ENCODE measurements at places on chromosomes 12 and 14.

DNA sequence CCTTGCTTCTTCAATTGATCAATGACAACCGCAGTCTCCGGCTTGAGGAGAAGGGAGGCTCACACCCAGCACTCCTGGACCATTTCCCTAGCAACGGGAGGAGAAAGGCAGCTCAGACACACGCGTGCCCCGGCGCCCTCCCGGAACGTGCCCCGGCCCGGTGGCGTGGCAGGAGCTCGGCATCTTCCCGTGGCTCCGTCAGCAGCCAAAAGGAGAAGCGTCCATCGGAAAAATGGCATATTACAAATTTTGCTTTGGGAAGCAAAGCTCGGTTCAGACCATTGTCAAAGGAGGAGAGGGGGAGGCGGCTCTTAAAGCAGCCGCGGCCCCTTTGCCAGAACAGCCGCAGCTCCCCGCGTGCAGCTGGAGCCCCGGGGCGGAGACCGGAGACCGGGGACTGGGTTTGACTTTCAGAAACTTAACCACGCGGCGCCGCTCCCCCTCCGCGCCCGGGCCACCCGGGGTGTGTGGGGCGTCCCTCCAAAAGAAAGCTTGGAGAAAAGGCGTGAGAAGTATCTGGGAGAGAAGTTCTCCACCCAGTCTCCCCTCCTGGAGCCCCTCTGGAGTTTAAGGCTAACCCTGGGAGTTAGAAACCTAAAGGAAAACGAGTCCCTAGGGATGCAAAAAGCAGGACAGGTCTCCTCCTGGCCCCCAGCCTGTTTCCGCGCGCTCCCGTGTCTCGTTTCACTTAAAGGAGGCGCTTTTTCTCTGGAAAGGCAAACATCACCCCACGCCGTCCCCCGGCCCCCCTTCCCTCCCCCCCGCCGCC is 545 bp downstream of the PPFIA2 start:
- DNase-seq, result no peak

GRCh38 chr12:106429043-106429552 is 71.5 kb downstream of the POLR3B start:
- no peak for DNase-seq

- no peak for DNase-seq
Measured at GRCh38 chr14:89635615-89636014, 218.6 kb upstream of the FOXN3 start.

DNA sequence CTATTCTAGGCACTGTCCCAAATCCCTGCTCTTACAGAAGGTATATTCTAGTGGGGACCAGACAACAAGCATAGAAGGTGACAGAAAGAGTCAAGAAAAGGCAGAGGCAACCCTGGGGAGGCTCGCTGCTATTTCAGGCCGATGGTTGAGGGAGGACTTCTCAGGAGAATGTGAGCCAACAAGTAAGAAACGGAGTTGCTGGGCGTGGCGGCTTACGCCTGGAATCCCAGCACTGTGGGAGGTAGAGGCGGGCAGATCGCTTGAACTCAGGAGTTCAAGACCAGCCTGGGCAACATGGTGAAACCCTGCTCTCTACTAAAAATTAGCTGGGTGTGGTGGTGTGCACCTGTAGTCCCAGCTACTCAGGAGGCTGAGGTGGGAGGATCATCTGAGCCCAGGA is 4.7 kb upstream of the GOLGA3 start:
- DNase-seq, result no peak

DNA sequence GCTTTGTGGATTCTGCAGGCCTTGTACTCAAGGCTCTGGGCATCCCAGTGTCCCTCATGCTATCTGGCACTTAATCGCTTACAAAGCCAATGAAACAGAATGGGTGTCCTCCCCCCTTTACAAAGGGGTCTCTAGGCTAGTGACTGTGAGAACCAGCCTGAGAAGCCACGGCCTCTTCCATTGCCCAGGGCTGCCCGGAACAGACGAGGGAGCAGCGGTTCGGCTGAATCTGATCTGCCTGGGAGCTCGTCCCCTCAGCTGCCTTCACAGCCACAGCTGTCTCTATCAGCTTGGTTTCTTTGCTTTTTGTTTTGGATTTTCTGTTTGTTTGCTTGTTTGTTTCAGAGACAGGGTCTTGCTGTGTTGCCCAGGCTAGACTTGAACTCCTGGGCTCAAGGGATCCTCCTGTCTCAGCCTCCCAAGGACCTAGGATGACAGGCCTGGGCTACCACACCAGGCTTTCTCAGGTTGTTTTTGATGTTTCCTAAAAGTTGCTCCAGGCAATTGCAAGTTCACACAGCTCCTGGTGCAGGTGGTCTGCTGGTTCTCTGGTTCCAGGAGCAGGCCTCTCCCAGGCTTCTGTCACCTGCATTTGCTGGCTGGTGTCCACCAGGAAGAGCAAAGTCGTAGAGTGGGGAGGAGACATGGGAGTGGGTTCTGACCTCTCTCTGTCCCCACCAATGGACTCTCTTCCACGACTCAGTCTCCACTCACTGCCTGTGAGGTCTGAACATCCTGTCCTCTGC is 10.9 kb upstream of the RIN3 start:
- no peak for DNase-seq

GRCh38 chr12:132111654-132112304 is 32.3 kb downstream of the DDX51 start:
- no peak for DNase-seq

- no peak for DNase-seq
Measured at GRCh38 chr14:97052001-97052400, 254.8 kb downstream of the VRK1 start.

DNA sequence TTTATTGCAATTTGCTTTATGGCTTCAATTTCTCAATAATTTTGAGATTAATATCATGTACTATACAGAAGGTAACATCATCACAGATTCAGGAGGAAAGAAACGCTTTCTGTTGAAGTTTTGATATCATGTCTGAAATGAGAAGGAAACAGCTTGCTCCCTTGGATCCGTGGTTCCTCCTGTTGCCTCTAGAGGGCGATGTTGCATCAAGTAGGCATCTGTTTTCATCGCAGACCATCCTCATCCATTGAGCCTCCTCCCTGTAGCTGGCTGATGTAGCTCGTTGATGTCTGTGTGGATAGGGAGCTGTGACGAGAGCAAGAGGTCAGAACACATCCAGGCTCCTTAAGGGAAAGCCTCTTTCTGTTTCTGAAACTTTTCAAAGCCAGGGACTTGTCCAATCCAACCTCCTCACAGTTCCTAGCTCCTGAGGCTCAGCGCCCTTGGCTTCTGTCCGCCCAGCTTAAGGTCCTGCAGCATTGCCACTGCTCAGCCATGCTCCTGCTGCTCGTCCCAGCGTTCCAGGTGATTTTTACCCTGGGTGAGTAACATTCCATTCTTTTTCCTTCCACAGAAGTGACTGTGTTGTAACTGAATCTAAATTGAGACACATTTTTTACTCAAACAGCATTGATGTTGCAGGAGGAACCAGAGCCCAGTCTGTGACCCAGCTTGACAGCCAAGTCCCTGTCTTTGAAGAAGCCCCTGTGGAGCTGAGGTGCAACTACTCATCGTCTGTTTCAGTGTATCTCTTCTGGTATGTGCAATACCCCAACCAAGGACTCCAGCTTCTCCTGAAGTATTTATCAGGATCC is 304.8 kb upstream of the OR4E1 start:
- no peak for DNase-seq

DNA sequence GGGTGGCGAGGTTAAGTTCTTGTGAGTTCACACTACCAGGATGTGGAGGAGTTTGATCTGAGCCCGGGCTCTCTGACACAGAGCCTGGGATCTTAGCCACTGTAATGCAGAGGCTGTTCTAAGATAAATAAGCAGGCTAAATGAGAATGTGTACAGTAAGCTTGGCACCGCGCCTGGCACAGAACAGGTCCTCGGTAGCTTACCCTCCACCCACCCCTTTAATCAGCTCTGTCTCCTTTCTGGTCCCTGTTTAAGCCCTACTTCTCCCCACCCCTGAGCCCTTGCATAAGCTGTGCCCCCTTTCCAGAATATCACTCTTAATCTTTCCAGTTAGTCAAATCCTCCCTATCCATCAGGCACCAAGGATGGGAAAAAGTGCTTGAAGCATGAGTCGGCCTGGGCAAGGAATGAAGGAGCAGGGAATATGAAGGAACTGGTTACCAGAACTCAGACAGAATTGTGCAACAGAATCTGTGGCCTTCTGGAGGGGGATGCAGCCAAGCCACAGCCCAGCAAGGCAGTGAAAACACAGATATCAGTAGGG is 32.8 kb upstream of the CMKLR1 start:
- DNase-seq, result peak; percentile 67

DNA sequence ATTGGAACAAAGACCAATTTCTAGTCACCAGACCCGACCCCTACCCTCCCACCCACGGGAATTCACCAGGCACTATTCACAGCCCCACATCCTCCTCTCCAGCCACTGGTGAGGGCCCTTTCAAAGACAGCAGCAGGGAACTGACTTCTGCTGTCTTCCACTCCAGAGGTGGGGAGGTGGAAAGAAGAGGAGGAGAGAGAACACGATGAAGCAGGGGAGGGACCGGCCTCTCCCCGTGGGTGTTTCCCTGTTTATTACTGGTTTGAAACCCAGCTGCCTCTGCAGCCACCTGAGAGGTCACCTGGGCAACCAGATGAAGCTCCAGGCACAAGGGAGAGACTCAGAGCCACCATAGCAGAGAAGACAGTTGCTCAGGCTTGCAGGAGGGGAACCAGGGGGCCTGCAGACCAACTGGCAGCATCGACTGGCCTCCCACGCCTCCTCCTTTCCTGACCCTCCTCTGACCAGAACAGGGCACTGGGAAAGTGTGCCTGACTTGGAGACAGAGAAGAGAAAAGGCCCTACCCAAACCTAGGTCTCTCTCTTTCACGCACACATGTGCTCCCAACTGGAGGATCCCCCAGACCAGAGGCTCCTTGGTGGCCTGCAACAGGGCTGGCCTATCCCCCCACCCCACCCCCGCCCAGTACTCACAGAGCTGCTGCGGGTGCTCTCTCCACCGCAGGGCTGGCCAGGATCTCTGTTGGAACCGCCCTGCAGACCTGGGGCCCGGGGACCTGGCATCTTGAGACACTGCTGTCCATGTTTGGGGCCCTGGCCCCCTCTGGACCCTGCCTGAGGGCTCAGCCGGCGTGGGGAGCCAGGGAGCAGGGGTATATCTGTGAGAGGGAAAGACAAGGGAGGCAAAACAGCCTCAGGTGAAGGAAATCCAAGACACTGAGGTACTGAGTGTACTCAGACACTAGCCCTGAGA is 22.8 kb downstream of the ANO2 start:
- DNase-seq, result no peak

- DNase-seq, result no peak
Measured at GRCh38 chr14:21026274-21026987, 1.6 kb upstream of the NDRG2 start.

GRCh38 chr12:10136637-10137205 is 6.7 kb upstream of the CLEC7A start:
- no peak for DNase-seq

DNA sequence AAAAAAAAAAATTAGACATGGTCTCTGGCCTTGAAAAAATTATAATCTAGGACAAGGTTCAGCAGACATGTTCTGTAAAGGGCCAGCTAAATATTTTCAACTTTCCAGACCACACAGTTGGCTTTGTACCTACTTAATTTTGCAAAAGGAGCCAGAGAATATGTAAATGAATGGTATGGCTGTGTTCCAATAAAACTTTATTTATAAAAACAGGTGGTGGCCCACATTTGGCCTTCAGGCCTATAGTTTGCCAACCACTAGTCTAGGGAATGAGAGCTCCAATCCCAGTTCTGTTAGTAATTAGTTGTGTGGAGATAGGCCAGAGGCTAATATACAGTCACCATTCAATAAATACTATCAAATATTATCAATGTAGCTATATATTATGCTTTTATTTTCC is 29.3 kb upstream of the PWP1 start:
- DNase-seq, result no peak

- no peak for DNase-seq
Measured at GRCh38 chr12:87599459-87599858, 429.7 kb downstream of the C12orf50 start.

GRCh38 chr12:45343269-45344051 is 127.6 kb downstream of the ANO6 start:
- DNase-seq, result peak; percentile 26

DNA sequence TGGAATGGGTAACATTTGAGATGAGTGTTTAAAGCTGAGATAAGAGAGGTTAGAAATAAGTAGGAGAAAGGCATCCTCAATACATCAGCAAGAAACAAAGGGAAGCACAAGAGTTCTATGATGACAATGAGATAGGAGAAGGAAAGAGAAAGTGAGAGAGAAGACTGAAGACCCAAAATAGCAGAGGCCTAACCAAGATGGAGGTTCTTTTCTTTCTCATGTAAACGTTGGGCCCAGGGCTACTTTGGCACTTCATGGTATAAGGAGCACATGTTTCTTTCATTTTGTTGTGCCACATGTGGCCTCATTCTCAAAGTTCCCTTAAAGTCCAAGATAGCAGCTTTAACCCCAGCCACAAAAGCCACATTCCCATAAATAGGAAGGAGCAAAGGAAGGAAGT is 120.5 kb upstream of the RMST start:
- DNase-seq, result no peak

DNA sequence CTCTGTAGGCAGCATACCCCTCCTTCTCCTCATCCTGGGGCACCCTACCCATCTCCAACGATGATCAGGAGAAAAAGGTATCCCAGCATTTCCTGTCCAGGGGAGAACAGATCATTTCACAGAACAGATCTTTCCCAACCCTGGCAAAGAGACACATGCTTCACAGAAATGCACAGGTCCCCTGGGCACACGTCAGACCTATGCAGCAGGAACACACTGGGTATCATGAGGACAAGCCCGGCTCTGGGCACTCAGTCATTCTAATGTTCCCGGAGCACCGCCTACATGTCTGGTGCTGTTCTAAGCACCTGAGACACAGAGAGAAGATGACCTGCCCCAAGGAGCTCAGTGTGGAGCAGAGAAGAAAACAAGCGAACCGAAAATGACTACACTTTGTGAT is 56.2 kb downstream of the ACTN1 start:
- DNase-seq, result no peak

DNA sequence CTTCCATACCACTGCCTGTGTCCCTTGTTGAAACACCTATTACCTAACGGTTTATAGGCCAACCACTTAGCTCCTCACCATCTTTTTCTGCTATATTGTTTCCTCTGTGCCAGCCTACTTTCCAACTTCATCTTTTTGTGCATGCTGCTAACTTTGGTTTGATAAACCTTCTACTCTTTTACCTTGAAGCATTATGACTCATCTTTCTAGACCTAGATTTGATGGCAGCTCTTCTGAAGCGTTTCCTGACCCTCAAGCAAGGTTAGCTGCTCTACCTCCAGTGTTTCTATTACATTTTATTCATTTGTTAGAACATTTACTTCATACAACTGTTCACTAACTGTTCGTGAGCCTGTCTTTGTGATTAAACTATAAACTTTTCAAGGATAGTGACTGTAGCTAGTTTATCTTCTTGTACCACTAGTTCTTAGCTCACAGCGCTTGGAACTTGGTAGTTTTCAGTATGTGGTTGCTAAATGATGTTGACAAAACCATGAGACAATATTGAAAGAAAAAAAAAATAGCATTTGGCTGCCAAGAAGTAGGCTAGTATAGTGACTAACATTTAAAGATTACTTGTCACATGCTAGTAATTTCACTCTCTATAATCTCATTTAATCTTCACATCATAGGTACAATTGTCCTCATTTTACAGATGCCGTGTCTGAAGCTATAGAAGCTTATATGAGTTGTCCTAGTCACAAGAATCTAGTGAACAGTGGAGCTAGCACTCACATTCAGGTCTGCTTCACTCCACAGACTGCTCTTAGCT is 79.5 kb downstream of the APAF1 start:
- no peak for DNase-seq

Measured in GM04503 (cell line).